ENCODE measurements at places on chromosomes 7 and 10. TPM values are rescaled to one million over a fixed set of nuclear protein-coding genes. Genes with fewer than 3 reads are reported as not detected.

The GHRHR gene
- total RNA-seq = not detected

The TNRC18 gene
- total RNA-seq = 118 TPM

The TMEM26 gene
- total RNA-seq = 0.46 TPM

The OR9A2 gene
- not detected for total RNA-seq

The FEZF1 gene
- total RNA-seq = not detected

The VPS37D gene
- 1.4 TPM for total RNA-seq

The HGF gene
- 26.5 TPM for total RNA-seq

The CAMK2B gene
- 0.17 TPM for total RNA-seq

All from upper lobe of right lung (tissue), 1 donor.